ENCODE measurements at places on chromosomes 2 and 18.

GRCh38 chr2:28979041-28979440, 2.1 kb upstream of the TOGARAM2 start:
- DNase-seq: no peak

- no peak for DNase-seq
These were observed 154.3 kb downstream of the NRP2 start for GRCh38 chr2:205836477-205837221.

DNA sequence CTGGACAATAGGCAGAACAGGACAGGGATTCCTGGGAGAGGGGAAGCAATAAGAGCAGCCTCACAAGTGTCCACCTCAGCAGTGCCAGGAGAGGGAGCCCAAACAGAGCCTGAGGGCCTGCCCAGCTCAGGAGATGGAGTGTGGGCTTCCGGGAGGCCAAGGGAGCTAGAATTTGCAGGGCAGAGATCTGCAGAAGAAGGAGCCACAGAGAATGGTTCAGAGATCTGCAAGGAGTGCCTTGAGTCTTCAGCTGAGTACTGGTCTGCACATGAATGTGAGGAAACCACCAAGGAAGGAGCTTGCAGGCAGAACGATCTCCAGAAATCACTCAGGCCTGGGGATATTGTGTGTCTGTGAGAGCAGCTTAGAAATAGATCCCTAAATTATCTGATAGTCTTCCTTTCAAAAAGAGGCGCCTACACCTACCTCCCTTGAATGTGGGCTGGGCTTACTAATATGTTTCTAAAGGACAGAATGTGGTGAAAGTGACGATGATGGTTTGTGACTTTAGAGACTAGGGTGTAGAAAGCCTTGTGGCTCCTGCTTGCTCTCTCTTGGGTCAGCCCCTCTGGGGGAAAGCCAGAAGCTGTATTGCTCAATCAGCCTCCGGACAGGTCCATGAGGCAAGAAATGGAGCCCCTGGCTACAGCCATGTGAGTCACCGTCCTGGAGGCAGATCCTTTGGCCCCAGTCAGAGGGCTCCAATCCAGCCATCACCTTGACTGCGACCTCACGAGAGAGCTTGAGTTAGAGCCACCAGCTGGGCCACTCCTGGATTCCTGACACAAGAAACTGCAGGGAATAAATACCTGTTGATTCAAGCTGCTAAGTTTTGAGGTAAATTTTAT, 7.6 kb upstream of the LPIN1 start:
- peak; percentile 84 for DNase-seq

DNA sequence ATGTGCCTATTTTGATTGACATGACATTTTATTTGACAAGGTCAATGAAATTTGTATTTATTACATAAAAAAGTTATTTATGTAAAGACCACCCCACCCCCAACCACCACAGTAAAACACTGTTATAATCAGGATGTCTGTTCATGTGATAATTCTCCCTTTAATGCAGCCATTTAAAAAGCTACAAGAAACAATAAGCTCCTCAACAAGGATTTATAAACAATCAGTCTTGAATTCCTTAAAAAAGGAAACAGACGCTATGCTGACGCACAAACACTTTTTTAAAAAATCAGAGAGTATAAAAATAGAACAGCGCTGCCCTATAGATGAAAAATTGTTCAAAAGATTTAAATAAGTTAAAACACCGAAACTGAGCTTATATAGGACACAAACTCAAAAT, 102.2 kb downstream of the SOS1 start:
- DNase-seq: no peak

DNA sequence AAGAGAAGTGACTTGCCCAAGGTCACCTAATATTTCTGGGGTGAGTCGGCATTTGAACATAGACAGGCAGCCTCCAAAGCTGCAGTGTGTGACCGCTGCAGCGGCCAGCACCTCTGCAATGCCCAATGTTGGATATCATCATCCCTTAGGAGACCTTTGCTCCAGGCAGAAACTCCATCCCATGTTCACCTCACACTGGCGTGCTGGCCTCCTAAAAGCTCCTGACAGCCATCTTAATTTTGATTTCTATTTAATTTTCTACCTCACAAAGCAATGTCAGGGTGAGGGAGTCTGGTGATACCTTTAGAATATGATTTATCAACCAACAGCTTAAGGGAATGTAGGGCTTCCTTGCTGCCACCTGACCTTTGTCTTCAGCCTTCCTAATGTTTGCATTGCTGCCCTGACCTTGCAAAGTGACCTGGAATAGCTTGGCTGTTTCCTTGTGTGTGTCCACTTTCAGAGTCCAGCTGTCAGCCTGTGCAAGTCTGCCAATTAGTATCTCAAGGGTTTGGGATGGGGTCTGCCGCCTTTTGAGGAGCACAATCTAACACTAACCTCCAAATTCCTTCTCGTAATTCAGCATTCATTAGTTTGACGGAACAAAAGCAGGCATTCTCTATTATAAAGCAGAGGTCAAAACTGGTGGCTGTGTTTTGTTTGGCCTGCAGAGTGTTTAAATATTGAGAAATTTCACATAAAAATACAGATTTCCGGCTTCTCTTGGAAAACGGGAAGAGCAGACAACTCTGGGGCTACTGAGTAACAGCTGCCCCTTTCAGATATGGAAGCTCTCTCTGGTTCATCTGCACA, 127.6 kb downstream of the PLEKHM3 start:
- no peak for DNase-seq

DNA sequence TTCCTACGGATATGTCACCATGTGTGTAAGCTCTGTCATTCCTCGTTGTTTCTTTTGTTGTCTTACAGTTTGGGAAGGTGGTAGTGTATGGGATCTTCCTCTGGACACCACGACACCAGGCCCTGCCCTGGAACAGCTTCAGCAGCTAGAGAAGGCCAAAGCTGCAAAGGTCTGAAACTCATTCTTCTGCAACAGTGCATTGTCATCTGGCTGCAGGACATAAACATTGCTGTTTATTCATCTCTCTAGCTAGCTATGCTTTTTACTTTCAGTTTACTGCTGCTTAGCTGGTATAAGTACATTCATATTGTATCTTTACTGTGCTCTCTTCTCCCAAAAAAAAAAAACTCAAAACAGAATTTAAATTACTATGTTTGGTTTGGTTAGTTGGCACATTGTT, 39.2 kb upstream of the KCNJ13 start:
- DNase-seq: no peak

DNA sequence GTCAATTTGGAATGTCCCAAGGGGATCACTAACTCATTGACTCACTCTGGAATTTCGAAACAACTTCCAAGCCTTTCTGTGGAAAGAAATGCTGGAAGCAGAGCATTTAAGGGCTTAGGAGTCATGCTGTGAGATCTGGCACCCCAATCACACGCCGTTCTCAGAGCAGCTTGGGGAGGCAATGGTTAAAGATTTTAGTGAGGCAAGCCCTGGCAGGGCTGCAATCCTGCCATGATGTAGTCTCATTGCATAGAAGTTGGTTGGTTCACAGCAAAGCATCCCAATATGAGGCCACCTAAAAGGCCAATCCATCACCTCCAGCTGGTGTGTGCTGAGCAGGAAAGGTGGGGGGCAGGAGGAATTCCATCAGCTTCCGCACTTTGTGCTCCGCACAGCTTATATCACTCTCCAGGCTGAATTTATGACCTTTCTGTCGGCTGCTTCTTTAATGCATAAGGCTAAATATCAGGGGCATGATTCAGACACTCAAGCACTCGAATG, 1043.9 kb upstream of the POU3F3 start:
- no peak for DNase-seq

DNA sequence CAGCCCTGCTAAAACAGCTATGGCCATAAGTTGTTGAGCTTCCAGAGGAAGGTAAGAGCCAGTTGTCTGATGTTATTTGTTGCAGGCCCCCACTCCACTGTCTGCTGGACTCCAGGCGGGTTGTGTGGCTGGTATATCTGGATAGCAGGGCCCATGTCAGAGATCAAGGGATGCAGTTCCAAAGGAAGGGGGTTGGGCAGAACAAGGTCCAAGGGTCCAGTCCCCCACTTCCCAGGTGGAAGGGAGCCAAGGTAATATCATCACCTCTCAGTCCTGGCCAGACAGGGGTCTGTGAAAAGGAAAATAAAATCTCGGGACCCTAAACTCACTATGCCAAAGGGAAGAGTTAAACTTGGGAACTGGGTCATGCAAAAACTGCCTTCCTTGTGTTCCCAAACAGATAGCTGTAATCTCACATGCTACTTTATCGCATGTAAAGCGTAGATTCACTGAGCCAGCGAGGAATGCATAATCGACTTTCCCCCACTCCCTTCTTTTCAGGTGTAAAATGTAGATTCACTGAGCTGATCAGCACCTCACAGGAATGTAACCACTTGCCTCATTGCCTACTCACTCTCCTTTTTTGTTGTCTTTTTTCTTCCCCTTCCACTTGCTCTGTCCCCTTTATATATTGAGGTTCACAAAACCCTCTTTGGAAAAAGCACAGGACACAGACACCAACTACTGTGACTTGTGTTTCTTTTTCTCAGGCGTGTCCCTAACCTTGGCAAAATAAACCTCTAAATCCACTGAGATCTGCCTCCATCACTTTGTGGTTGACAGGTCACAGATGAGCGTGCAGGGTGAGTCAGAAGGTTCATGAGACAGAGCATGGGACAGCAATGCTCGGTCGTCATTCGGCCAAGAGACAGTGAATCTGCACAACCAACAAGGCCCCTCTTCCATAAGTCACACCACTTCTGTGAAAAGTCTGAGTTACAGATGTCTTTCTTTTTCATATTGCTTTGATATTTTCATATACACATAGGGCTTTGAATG, 255.3 kb upstream of the SIX2 start:
- DNase-seq: peak; percentile 75

DNA sequence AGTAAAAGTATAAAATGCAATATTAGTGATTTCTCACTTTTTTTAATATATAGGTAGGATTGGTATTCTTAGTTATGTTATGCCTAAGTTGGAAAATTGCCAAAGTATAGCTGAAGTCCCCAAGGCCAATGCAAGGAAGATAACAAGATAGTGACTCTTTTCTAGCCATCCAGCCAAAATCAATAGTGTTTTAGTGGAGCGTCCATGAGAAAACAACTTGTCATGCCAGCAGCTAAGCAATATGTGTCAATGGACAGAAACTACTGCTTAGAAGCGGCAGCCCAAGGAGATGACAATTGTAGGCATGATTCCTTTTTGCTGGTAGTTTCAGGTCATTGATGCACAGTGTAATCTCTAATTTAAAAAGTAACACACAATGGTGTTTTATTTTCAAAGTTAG, 1444.6 kb downstream of the SUCLG1 start:
- DNase-seq: no peak

DNA sequence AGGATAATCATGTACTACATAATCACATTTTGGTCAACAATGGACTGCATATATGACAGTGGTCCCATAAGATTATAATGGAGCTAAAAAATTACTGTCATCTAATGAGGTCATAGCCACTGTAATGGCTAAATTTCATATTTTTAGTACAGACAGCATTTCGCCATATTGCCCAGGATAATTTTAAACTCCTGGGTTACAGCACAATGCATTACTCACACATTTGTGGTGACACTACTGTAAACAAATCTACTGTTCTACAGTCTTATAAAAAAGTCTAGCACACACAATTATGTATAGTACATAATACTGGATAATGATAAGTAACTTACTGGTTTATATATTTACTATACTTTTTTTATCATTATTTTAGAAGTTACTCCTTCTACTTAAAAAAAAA, 12.8 kb downstream of the EIF2AK2 start:
- peak; percentile 69 for DNase-seq

- peak; percentile 91 for DNase-seq
These were observed 3.5 kb downstream of the RHOB start for GRCh38 chr2:20450201-20450999.

DNA sequence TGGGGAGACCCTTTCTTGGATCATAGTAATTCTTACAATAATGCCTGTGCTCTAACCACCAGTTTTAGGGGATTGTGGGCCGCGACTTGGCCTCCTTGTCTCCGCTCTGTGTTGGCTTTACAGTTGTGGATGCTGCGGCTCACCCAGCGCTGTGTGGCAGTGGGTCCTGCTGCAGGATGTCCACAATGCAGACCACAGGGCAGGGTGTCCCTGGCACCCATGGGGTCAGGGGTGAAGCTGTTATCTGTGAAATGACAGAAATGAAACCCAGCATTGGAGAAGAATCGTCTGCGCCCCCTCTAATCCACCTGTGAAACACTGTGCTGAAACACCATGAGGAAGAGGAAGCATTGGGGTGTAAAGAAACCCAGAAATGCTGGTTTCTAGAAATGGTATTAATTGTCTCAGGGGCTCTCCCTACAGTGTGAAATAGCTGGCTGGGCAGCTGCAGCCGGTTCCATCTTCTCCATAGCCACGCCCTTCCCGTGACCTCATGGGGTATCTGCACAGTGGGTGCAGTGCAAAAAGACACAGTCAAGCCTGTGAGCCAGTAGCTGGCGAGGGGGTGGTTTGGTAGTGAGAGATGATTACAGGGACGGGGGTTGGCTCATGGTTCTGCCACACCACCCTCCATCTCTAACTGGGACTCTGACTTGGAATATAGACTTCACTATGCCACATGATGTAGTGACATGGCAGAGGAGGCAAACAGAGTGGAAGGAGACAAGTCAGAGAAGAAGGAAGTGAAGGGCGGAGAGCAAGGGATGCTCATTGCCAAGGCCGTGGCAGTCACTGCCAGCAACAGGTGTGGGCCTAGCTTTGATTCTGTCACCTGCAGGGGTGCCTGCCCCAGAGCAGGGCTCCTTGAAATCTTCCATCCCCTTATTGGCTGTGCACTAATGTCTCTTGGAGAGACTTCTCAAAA, 16.2 kb downstream of the INPP4A start:
- no peak for DNase-seq

DNA sequence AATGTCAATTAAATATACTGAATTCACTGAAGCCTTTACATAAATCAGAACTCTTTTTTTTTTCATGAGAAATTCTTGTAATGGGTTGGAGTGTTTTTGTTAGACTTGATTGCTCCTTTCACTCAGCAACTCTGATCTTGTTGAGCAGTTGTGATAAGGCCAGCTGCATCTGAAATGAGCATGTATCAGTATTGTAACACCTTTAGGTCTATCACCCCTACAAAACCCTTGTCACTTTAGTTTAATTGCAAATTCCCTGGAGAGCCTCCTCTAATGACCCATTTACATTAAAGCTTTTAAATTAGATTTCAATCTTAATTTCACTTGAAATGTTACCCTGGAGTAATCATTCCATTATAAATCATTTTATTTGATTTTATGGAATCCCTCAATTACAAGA, 346.8 kb upstream of the TCF4 start:
- DNase-seq: no peak

- DNase-seq: no peak
These were observed 12.5 kb downstream of the OTOF start for GRCh38 chr2:26465266-26465925.

Data from EH (cell line).